ENCODE measurements at places on chromosomes 16 and 17. TPM values are rescaled to one million over a fixed set of nuclear protein-coding genes. Genes with fewer than 3 reads are reported as not detected.

Gene CD300LG
- 0.38 TPM for total RNA-seq

Gene NPIPB9
- 3.5 TPM for total RNA-seq

Gene TEFM
- total RNA-seq = 30.8 TPM

Gene MYH8
- 63.4 TPM for total RNA-seq

Gene TP53TG3
- not detected for total RNA-seq

Gene HS3ST3A1
- 22.7 TPM for total RNA-seq

Gene SLFN14
- total RNA-seq = 1.0 TPM

Data from camera-type eye (tissue), 1 donor.